ENCODE measurements at places on chromosomes 6 and 20. TPM values are rescaled to one million over a fixed set of nuclear protein-coding genes. Genes with fewer than 3 reads are reported as not detected.

BLTP3A gene
- total RNA-seq, result 13.3 TPM

TINAG gene
- total RNA-seq, result not detected

TPD52L1 gene
- total RNA-seq, result 1.1 TPM

NPBWR2 gene
- total RNA-seq, result not detected

PRDM13 gene
- total RNA-seq, result not detected

MYL9 gene
- 0.60 TPM for total RNA-seq

BMP5 gene
- not detected for total RNA-seq

GDAP1L1 gene
- total RNA-seq, result not detected

MYB gene
- total RNA-seq, result not detected

PCSK2 gene
- total RNA-seq, result not detected

- no peak for DNase-seq
Measured at GRCh38 chr6:79824202-79824601, 123.2 kb downstream of the ELOVL4 start.

DNA sequence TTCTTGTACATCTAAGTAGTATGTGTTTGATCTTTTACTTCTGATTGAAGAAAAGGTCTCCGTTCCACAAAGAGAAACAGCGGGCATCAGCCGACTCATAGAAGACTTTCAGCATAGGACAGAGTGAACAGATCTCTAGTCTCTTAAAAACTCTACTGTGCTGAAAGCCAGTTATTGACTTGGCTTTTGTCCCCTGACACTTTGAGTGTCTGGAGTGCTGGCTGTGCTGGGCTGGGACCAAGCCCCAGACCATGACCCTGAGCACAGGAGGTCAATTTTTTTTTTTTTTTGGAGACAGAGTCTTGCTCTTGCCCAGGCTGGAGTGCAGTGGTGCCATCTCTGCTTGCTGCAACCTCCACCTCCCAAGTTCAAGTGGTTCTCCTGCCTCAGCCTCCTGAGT is 27.8 kb downstream of the MYBL2 start:
- no peak for DNase-seq

DNA sequence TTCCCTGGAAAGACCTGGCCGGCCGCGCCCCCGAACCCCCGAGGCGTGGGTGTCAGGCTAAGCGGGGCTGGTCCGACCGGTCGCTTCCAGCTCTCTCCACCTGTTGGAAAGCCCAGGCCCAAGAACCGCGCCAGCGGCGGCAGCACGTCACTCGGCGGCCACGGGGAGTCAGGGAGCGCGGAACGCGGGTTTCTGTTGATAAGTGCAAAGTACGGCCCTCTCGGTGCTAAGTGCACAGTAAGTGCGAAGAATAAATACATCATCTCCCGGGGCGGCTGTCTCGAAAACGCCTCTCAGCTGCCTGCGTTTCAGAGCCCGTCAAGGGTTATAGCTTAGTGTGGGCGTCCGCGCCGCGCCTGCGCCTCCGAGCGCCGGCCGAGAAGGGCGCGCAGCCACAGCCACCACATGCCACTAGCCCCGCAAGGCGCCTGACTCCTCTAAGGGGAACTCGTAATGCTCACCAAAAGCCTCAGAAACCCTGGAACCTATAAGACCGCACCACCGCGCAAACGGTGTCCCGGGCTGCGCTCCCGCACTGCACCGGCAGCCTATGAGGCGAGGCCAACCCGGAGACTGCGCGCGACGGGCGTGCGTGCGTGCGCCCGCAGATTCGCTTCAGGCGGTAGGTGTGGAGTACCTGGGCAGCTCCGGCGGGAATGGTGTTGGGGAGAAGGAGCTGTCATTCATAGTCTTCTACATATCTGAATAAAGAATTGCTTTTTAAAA is 9.2 kb upstream of the TBX18 start:
- DNase-seq, result peak; percentile 69

DNA sequence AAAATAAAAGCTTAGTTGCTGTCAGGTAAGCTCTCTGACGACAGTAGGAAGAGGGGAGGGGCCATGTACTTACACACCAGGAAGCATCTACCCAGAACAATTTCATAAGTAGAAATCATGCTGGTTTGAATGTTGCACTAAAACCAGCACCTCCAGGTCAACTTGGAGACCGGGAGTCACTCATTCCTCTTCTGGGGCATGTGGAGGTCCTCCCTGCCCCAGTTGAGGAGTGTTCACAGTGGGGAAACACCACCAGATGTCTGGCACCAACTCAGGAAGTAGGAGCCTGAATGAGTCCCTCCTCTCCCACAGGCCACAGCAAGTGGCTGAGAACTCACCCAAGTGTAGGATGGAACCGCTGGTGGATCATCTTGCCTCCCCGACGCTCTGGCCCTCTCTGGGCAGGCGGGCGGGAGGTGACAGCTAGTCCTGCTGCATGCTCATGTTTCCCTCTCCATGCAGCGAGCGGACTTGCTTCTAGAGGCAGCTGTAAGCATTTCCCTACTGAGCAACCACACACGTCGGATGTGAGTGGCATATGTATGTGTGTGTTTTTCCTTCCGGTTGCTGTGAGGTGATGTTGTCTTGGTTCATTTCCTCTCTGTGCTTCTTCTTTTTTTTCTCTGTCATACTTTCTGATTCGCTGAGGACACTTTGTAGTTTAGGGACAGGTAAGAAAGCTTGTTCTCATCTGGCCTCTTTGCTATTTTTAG is 149.5 kb upstream of the NEDD9 start:
- DNase-seq, result peak; percentile 55

DNA sequence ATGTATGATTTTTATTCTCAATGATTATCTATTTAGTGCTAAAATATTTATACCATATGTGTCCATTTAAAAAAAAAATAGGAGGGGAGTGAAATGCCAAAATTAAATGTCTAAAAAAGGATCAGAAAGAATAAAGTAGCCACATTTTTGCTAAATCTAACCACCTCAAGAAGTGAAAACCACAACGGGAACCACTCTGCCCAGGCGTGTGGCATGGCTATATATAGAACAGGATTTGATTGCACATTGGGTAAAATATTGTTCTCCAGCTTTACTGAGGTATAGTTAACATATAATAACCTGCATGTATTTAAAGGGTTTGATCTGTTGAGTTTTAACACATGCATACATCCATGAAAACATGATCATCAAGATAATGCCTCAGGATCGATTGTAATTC is 19.0 kb upstream of the AFDN start:
- no peak for DNase-seq

DNA sequence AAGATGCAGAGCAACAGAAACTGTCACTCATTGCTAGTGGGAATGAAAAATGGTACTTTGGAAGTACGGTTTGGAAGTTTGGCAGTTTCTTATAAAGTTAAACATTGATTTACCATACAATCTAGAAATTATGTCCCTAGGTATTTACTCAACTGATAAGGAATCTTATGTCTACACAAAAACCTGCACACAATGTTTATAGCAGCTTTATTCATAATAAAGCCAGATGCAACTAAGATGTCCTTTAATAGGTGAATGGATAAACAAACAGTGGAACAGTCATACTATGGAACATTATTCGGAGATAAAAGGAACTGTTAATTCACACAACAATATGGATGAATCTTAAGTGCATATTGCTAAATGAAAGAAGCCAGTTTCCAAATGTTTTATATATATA is 96.2 kb upstream of the SIRPA start:
- DNase-seq, result no peak

DNA sequence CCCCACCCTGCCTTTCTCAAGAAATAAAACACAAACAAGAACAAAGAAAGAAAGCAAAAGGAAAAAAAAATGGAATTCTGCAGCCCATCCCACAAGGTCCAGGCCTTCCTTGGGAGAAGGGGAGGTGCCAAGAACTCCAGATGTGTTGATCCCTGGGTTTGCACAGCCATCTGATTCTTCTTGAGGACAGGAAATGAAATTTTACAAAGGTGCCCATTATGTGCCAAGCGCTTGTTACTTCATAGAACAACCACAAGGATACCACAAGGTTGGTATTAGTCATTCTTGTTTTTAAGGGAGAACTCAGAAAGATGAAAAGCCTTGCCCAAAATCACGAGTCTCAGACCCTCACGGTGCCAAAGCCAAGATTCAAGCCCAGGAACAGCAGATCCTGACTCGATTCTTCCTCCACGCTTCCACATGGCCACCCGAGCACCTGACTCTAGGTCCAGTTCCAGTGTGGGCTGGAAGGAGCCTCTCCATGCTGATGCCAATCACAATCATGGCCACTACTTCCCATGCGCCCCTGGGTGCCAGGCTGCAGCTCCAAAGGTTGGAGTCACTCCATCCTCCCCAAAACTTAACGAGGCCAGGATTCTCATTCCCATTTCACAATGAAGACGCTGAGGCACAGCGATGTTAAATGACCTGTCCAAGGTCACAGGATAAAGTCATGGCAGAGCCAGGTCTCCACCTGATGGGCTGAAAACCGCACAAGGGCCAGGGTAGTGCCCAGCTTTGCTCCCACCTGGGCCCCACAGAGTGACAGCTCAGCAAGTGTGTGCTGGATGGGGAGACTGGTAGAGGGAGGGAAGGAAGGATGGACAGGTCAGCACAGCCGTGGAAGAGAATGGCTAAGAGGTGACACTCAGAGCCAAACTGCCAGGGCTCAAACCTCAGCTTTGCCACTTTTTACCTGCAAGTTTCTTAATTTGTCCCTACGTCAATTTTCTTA is 66.7 kb upstream of the TOP1 start:
- no peak for DNase-seq

DNA sequence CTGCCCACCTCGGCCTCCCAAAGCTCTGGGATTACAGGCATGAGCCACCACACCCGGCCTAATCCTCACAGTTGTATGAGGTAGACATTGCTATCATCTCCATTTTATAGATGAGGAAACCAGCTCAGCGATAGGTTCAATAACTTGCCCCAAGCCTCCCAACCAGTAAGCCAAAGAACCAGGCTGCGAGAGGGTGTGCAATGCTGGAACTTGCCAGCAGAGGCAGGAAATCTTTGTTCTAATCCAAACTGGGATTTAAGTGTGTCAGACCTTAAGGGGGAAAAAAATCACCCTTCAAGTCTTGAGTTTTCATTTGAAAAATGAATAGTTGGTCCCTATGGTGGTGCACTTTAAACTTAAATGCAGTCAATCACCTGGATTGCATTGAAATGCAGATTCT is 20.1 kb upstream of the RNGTT start:
- DNase-seq, result peak; percentile 42

- DNase-seq, result no peak
Measured at GRCh38 chr6:31065556-31065955, 46.8 kb downstream of the C6orf15 start.

- no peak for DNase-seq
Measured at GRCh38 chr6:109081516-109082187, 13.0 kb downstream of the SESN1 start.

- DNase-seq, result no peak
Measured at GRCh38 chr6:155996151-155996550, 540.5 kb upstream of the NOX3 start.

DNA sequence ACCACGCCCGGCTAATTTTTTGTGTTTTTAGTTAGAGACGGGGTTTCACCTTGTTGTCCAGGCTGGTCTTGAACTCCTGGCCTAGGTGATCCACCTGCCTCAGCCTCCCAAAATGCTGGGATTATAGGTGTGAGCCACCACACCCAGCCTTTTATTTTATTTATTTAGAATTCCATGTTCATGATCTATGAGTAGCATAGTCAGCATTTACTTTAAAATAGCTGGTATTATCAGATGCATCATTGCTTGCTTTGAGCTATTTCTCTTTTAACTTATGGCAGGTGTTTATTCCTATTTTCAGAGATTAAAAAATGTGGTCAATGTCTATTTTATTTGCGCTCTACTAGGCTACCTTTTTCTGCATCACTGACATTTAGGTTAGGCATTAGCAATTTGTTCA is 152.0 kb downstream of the UTRN start:
- no peak for DNase-seq

DNA sequence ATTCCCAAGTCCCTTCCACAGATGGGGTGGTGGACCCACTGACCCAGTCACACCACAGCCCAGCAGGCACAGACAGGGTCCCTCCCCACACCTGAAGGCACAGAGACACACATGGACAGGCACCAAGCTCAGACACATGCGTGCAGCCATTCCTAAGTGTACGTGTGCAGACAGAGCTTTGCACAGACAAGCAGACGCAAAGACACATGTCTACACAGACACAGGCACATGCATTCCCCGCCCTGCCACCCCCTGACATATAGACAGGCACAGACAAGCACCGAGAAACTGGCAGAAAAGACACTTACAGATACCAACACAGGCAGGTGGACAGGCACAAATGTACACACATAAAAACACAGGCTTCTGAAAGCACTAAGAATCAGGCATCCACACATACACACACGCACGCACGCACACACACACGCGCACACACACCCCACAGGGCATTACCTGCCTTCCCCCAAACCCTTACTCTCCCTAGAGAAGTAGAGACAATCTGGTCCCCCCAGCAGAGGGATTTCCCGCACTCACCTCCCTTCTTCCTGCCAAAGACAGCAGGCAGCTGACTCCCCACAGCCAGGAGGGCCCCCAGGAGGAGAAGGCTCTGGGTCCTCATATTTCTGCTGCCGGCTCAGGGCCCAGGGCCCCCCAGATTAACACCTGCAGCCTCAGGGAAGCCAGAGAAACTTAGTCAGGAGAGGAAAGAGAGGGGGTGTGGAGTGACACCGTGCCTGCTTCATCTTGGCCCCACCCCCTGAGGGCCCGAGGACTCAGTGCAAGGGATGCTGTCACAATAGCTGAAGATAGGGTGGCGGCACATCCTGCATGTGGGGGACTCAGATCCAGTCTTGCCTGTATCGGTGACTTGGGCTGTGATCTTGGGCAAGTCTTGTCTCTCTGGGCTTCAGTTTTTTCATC is at the start of gene WFDC5:
Gene WFDC5 (minus strand): TSS at position 710 of the 921 bp plus-strand sequence. CDS start 91 bp downstream, at position 619.
- no peak for DNase-seq
